Posterior vena cava (tissue), 2 donors: ENCODE measurements at places on chromosomes 7 and 10.

DNA sequence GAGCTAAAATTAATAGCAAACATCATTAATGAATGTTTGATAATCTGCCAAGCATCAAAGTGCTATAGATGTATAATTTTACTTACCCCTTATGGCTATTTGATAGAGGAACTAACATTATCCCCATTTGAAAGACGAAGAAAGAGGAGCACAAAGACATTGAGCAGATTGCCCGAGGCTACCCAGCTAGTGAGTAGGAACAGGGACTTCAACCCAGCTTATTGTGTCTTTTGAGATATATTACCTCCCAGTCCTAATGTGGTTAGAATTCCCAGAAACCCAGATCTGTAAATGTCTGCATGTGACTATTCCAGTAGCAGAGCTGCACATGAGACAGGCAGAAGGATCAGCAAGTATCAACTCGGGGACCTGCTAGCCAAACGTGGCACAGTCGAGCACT, 160.1 kb upstream of the AOAH start:
- DNase-seq = no peak

DNA sequence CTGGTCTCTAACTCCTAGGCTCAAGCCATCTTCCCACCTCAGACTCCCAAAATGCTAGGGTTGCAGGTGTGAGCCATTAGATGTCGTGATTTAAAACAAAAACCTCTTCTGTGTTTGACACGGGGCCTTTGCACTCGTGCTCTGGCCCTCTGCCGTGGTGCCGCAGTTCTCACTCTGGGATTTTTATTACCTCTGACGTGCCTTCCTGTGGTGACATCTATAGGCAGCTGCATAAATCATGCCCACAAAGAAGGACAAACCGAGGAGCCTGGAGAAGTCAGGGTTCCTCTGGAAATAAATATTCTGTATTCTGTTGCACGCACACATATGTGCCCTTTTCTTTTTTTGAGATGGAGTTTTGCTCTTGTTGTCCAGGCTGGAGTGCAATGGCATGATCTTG, 25.9 kb upstream of the OCM start:
- no peak for DNase-seq

DNA sequence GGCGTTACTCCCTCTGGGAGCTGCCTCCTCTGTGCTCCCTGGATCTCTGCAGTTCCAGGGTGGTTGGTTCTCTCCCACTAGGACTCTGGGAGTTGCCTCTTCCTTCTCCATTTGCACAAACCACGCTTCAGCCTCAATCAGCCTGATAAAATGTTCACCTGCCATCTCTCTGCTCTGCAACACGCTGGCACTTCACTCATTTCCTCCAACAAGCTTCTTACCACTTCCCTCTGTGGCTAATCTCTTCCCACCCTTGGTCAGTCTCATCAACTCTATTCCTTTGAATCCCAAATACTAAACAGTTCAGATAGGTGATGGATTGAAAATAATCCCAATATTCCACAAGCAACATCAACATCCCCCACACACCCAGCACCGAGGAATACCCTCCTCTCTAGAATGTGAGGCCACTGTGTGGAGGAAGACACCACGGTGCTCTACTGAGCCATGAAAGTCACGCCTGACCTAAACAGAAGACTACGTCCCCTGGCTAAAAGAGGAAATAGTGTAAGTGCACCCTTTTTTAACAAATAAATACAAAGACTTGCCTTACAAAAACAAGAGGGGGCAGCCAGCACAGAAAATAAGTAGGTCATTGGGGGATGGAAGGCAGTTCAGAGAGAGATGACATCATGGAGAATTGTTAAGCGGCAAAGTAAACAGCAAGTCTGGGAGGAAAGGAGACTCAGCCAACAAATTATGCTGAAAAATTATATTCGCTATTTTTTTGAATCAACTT, 1.9 kb upstream of the FAM170B start:
- DNase-seq = no peak

DNA sequence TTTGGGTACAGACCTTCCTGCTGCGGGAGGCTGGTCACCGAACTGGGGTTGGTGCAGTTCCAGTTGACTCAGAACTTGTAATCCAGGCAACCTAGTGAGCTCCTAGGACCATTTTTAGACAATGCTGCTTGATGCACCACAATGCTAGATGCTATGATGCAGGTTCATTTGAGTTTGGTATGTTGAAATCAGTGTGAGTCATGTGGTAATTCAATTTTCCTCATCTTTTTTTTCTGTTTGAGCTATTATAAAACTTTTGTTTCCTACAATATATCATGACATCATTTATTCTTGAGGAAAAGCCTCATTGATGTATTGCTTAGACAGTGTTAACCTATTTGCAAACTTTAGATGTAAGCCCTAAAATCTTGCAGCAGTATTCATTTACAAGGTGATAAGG, 40.9 kb upstream of the MTPN start:
- no peak for DNase-seq

DNA sequence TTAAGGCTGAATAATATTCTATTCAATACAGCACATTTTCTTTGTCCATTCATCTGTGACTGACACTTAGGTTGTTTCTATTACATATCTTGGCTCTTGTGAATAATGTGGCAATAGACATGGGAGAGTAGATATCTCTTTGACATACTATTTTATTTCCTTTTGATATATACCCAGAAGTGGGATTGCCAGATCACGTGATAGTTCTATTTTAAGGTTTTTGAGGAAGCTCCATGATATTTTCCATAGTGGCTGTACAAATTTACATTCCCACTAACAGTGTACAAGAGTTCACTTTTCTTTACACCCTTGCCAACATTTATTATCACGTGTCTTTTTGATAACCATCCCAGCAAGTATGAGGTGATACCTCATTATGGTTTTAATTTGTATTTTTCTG, 1114.7 kb downstream of the CNTNAP2 start:
- DNase-seq = no peak

GRCh38 chr10:6128591-6129251, 39.9 kb downstream of the RBM17 start:
- DNase-seq = no peak

DNA sequence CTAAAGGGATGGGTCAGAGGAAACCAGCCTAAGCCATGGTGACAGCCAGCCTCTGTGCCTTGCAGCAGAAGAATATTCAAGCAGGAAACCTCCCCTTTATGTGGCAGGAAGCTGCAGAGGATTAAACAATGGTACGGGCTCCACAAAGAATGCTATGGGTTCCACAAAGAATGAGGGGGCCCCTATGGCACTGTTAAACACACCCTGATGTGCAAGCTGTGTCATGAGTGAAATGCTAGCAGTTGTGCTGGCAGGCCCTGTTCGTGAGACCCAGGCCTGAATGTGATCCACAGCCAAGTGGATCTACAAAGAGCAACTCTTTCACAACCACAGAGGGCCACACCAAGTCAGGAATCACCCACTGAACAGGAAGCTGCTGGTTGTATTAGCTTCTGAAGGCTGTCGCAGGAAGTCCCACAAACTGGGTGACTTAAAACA, 68.9 kb downstream of the MYOF start:
- peak; percentile 23 for DNase-seq
